ENCODE measurements at places on chromosomes 5 and 9.

- peak; percentile 33 for DNase-seq
Observed at GRCh38 chr9:35736201-35736633, 3.8 kb downstream of the CREB3 start.

GRCh38 chr5:142587354-142587965, 98.4 kb downstream of the FGF1 start:
- DNase-seq = no peak

DNA sequence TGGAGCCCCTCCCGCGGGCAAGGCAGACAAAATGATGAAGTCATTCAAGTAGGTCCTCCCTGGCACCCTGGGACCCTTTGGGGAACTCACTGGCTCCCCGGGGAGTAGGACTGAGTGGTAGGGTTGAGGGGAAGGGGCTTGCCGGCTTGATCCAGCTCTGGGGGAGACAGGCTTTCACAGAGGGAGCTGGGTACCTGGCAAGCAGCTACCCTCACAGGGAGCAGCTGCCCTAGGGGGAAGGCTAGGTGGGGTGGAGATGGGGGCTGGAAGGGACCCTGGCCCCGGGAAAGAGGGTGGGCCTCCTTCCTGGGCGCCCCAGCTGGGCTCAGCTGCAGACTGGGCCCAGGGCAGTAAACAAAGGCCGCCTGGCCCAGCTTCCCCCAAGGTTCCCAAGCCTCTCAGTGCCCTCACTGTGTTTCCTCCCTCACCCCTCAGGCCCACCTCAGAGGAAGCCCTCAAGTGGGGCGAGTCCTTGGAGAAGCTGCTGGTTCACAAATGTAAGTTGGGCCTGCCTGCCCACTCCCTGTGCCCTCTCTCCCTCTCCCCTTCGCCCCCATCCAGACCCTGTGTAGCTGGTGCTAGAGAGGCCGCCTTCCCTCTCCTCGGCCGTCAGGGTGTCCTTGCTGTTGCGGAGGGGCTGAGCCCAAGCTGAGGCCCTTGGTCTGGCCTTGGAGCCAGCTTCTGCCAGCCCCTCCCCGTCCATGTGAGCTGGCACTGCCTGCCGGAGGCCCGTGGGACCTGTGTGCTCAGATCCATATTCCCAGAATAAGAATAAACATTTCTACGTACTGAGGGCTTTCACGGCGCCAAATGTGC, 131.2 kb downstream of the RGS3 start:
- no peak for DNase-seq

GRCh38 chr5:96823900-96824380, 16.2 kb upstream of the ERAP1 start:
- no peak for DNase-seq

GRCh38 chr9:124355941-124356744, 59.1 kb downstream of the PSMB7 start:
- no peak for DNase-seq

GRCh38 chr5:1351156-1351555, 6.3 kb upstream of the CLPTM1L start:
- DNase-seq = no peak

DNA sequence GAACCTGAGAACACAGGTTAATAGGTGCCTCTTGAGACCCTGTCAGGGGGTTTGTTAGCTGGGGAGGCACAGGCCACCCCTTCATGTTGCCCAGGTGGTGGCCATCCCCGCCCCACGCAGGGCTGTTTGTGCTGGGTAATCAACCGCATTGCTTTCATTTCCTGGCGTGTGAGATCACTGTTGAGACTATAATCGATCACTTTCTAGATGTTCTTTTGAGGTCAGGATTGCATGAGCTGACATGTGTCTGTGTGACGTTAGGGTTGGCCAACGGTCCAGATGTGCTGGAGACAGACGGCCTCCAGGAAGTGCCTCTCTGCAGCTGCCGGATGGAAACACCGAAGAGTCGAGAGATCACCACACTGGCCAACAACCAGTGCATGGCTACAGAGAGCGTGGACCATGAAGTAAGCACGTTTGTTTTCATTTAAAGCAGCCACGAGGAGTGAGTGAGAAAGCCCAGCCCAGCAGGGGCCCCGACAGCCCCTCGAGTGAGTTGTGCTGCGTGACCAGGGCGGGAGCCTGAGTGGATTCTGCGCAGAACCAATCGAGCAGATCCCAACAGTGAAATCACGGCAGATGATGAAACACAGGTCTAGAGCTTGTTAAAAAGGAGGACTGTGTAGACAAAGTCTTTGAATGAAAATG, 115.0 kb upstream of the CACNA1B start:
- DNase-seq = no peak

DNA sequence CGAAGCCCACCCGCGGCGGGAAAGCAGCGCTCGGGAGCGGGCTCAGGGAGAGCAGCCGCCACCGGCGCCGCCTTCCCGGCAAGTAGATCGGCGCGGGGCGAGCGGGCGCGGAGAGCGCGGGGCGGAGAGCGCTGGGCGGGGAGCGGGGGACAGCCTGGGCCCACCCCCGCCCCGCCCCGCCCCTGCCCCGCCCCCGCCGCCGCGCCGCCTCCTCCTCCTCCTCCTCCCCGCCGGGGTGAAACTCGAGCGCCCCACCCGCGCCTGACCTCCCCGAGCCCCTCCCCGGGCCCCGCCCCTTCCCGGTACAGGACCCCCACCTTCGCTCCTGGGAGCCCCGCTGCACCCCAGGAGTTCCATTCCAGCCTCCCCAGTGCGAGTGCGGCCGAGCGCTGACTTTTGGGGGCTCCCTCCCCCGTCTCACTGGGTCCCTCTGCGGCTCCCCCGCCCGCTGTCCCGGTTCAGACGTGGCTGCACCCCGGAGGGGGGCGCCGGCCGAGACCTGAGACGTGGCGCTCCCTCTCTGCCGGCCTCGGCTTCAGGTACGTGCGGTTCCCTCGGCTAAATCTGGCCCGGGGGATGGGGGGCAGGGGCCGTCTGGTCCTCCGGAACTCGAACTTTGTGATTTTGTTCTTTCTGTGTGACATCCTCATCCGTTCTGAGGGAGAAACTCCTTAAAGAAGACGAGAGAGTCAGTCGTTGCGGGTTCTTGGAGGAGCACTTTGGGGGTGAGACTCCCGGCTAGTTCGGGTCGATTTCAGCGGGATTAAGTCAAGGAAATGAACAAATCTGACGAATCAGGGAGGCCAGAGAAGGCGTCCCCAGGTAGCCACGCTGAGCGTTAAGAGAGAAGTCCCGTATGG, at the start of gene SEMA5A:
TSS of gene SEMA5A (minus strand) at position 84 of the 860 bp plus-strand sequence. CDS start 166,129 bp downstream, outside the sequence.
- DNase-seq = no peak

DNA sequence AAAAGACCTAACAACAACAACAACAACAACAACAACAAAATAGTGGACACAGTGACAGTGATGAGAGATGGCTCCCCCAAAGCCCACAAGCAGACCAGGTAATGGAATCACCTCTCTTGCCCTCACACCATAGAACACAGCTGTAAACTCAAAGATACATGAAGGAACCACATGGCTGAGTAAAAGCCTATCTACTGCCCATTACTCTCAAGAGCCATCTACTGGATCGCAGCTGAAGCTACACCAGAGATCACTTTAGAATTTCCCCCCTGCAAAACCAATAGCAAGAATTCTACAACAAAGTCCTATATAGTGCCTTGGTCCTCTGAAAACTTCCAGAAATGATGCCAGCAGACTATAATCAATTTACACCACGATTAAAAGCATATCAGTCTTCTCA, 1537.6 kb upstream of the CDH9 start:
- DNase-seq = no peak

DNA sequence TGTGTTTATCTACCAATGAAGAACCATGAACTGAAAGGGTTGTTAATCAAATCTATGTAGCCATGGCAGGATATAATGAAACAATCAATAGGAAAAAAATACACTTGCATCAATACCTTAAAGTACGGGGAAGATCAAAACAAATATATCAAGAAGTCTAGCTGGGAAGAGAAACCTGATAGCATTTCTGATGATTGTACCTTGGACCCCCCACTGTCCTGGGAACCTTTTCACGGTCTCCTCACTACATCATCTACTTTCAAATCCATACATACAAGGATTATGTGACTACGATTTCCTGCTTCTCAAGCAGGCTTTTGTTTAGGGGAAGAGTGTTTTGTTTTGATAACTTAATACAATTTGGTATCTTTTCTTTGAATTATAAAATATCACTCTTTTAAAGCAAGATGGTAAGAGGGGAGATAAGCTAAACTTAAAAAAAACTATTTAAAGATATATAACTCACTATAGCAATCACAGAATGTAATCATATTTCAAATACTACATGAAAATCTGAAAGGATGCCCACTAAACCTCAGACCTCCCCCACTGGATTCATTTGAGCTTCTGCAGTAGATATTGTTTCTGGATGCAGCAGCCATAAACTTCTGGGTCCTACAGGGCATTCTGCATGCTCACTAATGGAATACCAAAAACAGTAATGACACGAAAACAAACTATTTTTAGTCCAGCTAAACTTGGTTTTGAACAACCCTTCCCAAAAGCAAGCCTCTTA, 8.0 kb downstream of the EBF1 start:
- no peak for DNase-seq

DNA sequence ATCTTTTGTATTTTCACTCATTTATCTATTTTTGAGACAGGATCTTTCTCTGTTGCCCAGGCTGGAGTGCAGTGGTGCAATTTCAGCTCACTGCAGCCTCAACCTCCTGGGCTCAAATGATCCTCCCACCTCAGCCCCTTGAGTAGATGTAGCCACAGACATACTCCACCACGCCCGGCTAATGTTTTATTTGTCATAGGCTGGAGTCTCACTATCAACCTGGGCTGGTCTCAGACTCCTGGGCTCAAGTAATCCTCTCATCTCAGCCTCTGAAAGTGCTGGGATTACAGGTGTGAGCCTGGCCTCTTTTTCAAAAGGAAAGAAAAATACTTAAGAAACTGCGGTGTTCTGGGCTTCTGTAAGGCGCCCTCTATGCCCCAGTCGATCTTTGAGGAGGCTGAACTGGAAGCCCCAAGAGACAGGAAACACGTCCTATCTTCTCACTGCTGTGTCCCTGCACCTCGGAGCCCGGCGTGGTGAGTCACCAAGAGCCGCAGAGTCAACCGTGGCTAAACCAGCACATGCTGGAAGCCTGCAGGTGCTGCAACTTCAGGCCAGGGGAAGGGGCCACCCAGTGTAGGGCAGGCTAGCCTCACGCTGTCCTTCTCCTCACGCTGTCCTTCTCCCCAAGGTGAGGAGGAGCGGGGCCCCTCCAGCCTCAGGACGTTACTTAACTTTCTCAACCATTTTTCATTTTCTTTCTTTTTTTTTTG, 15.2 kb upstream of the LHX3 start:
- peak; percentile 17 for DNase-seq

GRCh38 chr5:10497554-10497953, 55.9 kb downstream of the ROPN1L start:
- no peak for DNase-seq

DNA sequence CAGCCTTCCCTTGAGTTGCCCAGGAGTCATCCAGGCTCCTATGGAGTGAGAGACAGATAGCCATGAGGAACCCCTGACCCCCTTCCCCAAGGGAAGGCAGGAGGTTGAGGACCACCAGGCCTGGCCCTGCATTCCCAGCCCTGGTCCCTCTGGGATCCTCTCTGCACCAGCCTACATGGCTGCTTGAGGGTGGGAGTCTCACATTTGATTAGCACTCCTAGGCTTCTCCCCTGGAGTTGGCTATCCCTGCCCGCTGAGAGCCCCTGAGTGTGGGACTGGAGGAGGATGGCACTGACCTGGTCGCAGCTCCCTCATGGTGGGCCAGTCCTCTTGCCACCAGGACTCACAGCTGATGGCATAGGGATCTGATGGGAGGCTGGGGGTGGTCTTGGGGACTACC, 46.7 kb downstream of the SAR1B start:
- DNase-seq = no peak

GRCh38 chr5:173967241-173967640, 21.7 kb upstream of the C5orf47 start:
- DNase-seq = no peak

DNA sequence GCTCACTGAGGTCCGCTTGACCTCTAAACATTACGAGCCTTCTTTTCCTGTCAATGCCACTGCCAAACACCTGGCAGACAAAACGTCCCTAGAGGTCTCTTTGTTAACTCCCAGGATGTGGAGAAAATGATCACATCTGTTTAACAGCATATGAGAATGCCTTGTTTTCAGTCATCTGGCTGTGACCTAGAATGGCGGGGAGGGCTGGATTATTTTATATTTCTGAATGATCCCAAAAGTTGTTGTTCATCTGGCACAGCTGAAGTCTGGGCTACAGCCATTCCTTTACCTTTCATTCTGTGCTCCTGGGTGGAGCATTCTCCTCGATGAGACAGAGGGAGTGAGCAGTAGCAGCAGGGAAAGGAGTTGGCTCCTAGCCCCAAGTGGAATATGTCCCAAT, 138.2 kb downstream of the PRDM6 start:
- no peak for DNase-seq

- DNase-seq = no peak
Observed at GRCh38 chr9:90306158-90306557, 336.5 kb downstream of the DIRAS2 start.

GRCh38 chr5:140966293-140967225, at the start of gene PCDHAC2:
PCDHAC2 (plus strand) TSS chr5:140966476; CDS start chr5:140966767, 291 bp downstream.
- no peak for DNase-seq

GRCh38 chr9:18189871-18190670, 283.9 kb upstream of the ADAMTSL1 start:
- DNase-seq = no peak

- peak; percentile 35 for DNase-seq
Observed at GRCh38 chr5:40486437-40487275, 193.1 kb upstream of the PTGER4 start.

DNA sequence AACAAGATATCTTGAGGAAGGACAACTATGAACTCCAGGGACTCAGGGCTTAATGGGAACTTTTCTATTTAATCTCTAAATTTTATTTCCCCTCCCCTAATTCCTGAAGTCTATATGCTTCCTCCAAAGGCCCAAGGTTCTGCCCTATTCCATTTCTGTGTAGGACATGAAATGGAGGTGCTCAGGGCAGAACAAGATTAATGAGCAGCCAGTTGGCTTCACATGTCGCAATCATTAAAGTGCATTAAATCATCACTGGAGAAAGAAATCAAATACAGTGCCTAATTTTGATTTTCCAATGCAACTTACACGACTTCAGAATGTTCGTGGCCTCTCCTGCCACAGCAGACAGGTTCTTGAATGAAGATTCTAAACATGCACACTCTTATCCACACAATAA, 862.1 kb downstream of the PTPRD start:
- DNase-seq = no peak

DNA sequence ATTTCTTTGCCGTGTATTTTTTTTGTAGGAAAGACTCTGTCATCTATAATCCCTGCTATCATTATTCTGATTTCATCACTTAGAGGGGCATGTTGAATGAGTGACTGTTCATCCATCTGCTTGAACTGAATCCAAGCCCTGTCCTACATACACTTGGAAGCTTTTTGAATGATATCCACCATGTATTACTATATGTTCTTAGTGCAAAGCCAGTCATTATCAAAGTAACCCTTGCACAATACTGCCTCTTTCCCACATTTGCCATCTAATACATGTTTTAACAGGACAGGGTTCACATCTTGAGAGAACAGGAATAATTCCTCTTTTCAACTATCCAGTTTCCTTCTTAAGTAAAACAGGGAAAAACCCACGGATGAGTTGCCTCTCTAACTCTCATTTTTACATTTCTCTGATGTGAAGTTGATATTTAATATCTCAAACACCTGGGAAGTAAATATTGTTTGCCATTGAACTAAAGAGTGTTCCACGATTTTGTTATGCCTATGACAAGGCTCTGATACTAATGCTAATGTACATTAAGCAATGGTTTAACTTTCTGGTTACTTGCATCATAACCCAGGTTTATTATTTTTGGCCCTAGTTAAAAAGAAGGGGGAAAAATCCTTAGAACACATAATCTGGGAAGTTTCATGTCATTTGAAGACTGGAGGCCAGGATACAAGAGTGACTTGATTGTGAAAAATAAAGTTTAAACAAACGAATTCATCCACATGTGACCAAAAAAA, 103.7 kb upstream of the TARS1 start:
- no peak for DNase-seq

Measured in activated T-helper 1 cell treated with anti-CD3 and anti-CD28 coated beads, Interleukin-2, amount 50 U/mL, for 16 hours (primary cell).